ENCODE measurements at places on chromosomes 12 and 14.
A peak's percentile ranks its signal among the peaks of the same experiment; 100 is the strongest.

GRCh38 chr12:32390572-32391219 is 8.7 kb upstream of the FGD4 start:
- H3K27ac ChIP-seq: no peak overlapping the region
- no peak for DNase-seq
- peak overlapping the region; percentile 45 for H3K4me3 ChIP-seq
- H3K4me1 ChIP-seq: peaks cover 6% of the 10 kb centered on the region
- peaks cover 17% of the 10 kb centered on the region for H3K27me3 ChIP-seq
- no peaks in the 10 kb centered on the region for H3K36me3 ChIP-seq

DNA sequence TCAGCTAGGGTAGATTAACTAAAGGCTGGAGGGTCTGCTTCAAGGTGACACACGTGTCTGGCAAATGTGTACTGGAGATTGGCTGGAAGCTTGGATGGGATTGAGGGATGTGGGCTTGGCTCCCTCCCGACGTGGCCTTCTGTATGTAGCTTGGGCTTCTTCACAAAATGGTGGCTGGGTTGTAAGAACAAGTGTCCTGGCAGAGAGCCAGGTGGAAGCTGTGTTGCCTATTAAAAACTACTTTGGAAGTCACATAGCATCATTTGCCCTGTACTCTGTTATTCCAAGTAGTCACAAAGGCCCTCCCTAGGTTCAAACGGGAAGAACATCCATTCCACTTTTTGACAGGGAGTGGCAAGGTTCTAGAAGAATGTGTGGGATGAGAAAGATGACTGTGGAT is 174.1 kb upstream of the PRICKLE1 start:
- no peaks in the 10 kb centered on the region for H3K4me1 ChIP-seq
- no peaks in the 10 kb centered on the region for H3K27me3 ChIP-seq
- H3K4me3 ChIP-seq: no peak overlapping the region
- no peaks in the 10 kb centered on the region for H3K36me3 ChIP-seq

DNA sequence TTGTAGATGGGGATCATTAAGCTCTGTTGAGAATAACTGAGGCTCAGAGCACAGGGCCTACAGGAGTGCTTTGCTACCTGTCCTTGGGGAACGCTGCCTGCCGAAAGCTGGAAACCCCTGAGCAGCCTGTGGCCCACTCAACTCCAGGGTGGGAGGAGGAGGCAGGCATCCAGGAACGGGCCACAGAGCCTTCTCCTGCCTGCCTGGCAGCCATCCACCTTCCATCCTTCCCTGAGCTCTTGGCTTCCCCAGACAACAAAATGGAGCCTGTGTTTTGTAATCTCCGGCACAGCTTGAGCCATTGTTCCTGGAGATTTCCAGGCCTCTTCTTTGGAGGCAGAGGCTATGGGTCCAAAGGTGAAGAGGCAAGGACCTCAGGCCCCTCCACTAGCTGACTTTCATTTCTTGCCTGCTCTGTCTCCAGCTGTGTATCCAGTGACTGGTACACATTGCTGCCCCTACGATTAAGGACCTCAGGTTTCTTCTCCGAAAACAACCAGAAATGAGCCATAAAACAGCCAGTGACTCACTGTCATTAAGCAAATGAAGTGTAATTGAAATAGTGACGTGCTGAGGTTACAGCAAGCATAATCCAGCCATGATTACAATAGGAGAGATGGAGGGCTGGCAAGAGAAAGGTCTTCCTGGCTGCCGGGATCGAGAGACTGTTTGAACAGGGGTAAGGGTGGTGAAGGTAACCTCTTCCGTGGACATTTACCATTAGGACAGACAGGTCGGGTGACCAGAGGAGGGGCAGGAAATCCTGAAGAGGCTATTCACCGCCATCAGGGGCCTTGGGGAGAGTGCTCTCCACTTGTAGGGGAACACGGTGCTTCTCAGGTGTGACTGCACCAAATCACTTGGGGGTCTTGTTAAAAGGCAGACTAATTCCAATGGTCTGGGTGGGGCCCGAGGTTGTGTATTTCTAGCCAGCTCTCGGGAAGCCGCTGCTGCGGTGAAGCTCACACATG is 56.3 kb upstream of the KCNA5 start:
- peaks cover 45% of the 10 kb centered on the region for H3K27me3 ChIP-seq
- no peak overlapping the region for H3K4me3 ChIP-seq
- no peak for DNase-seq
- no peak overlapping the region for H3K27ac ChIP-seq
- H3K4me1 ChIP-seq: no peaks in the 10 kb centered on the region

DNA sequence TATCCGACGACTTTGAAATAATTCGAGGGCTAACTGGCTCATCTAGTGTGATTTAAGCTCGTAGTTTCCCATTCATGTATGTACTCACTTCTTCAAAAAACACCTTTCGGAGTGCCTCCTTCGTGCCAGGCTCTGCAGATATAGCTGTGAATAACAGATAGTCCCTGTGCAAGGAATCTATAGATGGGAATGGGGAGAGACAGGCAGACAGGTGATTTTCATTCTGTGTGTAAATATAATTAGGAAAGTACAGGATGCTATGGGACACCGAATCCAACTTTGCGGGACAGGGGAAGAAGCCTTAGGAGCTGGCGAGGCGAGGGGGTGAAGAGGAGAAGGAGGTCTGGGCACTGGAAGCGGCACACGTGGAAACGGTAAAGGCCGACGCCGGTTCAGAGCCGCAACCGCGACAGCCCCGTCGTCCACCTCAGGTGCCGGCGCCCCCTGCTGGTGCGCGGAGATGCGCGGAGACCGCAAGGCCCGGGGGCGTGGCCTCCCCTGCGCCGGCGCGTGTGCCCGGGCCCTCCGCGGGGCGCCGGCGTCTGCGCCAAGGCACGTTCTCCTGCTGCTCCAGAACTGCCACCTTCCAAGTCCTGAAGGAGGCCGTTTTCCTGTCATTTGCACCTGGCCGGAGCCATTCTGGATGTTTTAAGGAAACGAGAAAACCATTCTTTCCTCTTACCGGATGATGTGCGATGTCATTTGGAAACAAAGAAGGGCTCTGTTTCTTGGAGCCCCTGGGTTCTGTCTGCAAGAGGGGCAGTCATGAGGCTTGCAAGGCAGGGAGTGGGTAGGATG is 18.0 kb upstream of the CACNA1C start:
- peaks cover 53% of the 10 kb centered on the region for H3K27me3 ChIP-seq
- H3K27ac ChIP-seq: no peak overlapping the region
- H3K36me3 ChIP-seq: peaks cover 3% of the 10 kb centered on the region
- H3K4me1 ChIP-seq: peaks cover 15% of the 10 kb centered on the region
- H3K4me3 ChIP-seq: peak overlapping the region; percentile 51

- peak overlapping the region; percentile 14 for H3K27ac ChIP-seq
- H3K4me3 ChIP-seq: no peak overlapping the region
- peaks cover 38% of the 10 kb centered on the region for H3K4me1 ChIP-seq
- DNase-seq: no peak
- H3K36me3 ChIP-seq: peaks cover 52% of the 10 kb centered on the region
Observed at GRCh38 chr12:57732726-57733593, 5.6 kb downstream of the AGAP2 start.

DNA sequence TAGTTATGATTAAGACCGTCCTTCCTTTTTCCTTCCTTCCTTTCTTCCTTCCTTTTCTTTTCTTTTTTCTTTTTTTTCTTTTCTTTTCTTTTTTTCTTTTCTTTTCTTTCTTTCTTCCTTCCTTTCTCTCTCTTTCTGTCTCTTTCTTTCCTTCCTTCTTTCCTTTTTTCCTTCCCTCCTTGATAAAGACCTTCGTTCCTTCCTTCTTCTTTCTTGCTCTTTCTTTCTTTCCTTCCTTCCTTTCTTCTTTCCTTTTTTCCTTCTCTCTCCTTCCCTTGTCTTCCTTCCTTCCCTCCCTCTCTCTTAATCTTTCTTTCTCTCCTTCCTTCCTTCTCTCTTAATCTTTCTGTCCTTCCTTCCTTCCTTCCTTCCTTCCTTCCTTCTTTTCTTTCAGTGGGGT is 130.9 kb downstream of the PAPOLA start:
- no peak for DNase-seq
- H3K4me3 ChIP-seq: no peak overlapping the region
- H3K36me3 ChIP-seq: no peaks in the 10 kb centered on the region
- no peak overlapping the region for H3K27ac ChIP-seq
- H3K4me1 ChIP-seq: no peaks in the 10 kb centered on the region

DNA sequence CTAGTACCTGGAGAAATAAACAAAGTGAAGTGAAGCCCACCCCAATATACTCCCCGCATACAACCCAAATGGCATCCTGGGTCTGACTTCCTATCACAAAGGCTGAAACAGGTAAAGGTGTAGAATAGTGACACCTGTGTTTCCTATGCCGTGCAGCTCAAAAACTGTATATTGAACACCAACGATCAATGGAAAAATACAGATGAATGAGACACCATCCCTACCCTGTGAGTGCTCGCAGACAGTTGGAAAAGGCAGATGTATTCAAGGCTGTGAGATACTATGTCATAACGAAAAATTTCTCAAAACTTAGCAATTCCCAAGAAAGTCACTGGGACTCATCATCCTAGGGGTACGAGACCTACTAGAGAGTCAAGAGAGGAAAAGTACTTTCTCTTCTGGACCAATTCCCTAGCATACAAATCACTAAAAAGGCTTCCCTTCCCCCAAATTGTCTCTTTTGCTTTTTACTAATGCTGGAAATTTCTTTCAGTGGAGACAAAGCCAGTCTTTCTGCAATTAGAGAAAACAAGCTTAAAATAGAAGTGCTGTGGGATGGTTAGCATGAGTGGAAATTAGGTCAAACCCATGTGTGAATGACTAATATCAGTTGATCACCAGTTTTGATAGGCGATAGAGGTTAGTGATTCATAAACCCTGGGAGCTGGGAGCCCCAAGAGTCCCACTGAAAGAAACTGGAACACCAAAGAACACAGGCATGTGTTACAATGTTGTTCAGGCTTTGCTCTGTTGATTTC is 249.7 kb downstream of the SPTSSA start:
- DNase-seq: no peak
- no peak overlapping the region for H3K27ac ChIP-seq
- H3K27me3 ChIP-seq: peaks cover 13% of the 10 kb centered on the region

DNA sequence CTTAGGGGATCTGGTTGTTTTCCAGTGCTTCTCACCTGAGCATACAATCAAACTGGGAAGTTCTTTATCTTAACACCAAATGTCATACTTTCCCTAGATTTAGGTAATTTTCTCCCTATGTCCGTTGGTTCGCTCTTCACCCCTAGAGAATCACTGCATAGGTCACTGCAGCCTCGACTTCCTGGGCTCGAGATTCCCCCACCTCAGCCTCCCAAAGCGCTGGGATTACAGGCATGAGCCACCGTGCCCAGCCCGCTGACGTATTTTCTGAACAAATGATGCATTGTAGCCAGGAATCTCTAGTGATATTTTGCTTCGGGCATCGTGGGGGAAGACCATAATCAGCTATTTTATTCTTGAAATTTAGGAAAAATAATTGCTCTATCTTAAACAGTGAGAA is 1.1 kb upstream of the RPL41 start:
- no peaks in the 10 kb centered on the region for H3K27me3 ChIP-seq
- peak overlapping the region; percentile 95 for H3K4me3 ChIP-seq
- H3K36me3 ChIP-seq: peaks cover 72% of the 10 kb centered on the region
- no peak for DNase-seq
- peak overlapping the region; percentile 100 for H3K27ac ChIP-seq

DNA sequence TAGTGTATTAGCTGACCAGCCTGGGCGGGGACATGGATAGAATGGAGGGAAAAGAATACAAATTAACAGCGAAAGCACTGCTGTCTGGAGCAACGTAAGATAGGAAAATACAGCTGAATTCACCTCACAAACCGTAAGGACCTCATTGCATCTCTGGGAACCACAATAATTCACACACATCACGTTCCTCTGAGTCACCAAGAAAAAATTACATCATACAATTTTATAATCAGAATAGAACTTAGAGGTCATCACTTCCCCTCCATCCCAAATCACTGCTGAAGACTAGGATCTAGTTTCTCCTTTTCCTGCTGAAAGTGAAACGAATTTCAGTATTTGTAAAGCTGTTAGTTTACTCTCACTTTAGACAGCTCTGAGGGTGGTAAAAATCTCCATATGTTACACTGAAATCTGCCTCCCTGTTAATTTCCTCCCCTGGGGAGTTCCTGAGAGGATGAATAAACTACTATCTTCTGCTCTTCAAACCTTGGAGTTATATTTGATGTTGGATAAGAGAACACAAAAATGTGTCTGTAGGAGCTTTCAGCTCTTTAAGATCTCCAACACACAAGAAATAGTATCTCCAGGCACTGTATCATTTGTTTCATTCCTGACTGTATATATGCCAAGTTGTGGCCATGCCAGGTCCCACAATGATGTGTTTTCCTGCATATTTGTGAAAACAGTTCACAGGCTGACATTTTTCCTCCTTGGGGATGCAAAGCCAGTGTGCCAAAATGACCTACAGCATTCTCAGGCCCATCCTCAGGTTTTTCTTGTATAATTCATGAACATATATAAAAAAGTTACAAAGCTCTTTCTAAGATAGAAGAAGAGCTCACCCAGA is 63.8 kb upstream of the SSTR1 start:
- no peak overlapping the region for H3K27ac ChIP-seq
- no peaks in the 10 kb centered on the region for H3K4me1 ChIP-seq
- no peaks in the 10 kb centered on the region for H3K27me3 ChIP-seq
- H3K4me3 ChIP-seq: no peak overlapping the region
- H3K36me3 ChIP-seq: no peaks in the 10 kb centered on the region

DNA sequence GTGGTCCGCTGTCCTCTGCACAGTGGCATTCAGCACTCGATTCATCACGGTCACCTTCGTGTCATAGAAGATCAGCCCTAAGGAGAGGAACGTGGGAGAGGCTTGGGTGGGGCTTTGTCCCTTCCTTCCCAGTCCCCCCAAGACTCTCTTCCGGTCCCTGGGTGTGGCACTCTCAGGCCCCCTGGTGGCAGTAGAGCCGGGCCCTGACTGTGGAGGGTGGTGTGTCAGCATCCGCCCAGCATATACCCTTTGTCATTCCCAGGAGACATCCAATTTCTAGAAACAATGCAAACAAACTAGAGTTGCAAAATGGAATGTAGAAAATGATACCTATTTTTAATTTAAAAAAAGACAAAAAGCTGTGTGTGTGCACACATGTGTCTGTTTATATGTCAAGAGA is 45.0 kb downstream of the TRAFD1 start:
- no peak for DNase-seq
- H3K36me3 ChIP-seq: peaks cover 24% of the 10 kb centered on the region
- H3K4me1 ChIP-seq: peaks cover 8% of the 10 kb centered on the region
- H3K4me3 ChIP-seq: no peak overlapping the region
- H3K27me3 ChIP-seq: no peaks in the 10 kb centered on the region
- peak overlapping the region; percentile 83 for H3K27ac ChIP-seq

DNA sequence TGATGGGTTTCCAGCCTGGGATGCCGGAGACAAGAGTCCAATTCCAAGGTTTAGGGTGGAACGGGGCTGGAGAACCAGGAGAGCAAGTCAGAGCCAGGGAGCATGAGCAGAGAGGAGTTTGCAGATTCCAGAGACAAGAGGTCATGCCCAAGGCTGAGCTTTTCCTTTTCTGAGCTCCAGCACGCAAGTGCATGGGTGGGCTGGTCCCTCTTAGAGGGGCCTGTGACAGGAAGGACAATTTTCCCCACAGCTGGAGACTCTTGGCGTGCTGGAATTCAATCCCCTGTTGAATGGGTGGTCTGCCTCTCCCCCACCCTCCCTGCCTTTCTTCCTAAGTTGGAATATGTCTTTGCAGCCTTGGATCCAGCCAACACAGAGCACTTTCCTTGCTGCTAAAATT is 431.9 kb downstream of the BCL11B start:
- H3K36me3 ChIP-seq: no peaks in the 10 kb centered on the region
- no peak overlapping the region for H3K4me3 ChIP-seq
- H3K27ac ChIP-seq: no peak overlapping the region
- peaks cover 8% of the 10 kb centered on the region for H3K27me3 ChIP-seq
- no peak for DNase-seq

- H3K4me3 ChIP-seq: no peak overlapping the region
- H3K36me3 ChIP-seq: no peaks in the 10 kb centered on the region
- peaks cover 16% of the 10 kb centered on the region for H3K27me3 ChIP-seq
- no peak for DNase-seq
Observed at GRCh38 chr14:95941897-95942296, 65.3 kb downstream of the TUNAR start.

All from central memory CD8-positive, alpha-beta T cell (primary cell).